ENCODE measurements at places on chromosomes 16 and 17.

- DNase-seq = no peak
Observed at GRCh38 chr16:15037745-15038144, 18.1 kb downstream of the NTAN1 start.

DNA sequence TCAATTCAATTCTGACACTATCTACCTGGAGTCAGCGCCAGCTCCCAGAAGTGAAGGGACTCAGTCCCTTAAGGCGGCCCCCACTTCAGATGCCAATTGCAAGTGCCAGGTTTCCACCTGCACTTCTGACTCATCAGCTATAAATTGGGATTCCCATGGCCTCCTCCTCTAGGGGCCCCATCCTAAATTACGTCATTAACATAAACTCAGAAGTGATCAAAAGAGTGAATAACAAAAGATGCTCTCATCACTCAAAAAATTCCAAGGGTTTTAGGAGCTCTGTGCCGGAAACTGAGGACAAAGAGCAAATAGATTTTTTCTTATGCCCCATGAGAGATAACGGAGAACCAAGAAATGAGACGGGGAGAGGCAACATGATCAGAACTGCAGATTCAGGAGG is 148.6 kb upstream of the IRX6 start:
- DNase-seq = no peak

DNA sequence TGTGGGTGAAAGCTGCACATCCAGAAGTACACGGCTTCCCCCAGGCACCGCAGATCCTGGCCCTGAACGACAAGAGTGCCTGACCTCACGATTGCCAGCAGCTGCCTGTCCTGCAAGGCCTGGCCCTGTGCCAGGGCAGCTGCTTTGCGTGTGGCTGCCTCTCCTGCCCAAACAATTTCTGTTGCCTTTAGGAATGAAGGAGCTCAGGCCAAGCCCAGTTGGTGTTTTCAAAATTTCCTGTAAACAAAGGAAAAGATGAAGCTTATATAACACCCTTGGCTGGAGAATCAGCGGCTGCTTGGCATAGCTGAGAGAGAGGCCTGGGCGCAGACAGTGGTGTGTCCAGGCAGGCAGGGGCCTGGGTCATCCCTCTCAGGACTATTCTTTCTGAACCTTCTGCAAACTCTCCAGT is 11.7 kb upstream of the SLC47A2 start:
- DNase-seq = no peak

- no peak for DNase-seq
Observed at GRCh38 chr16:72508191-72508590, 336.2 kb upstream of the PMFBP1 start.

- no peak for DNase-seq
Observed at GRCh38 chr17:37300683-37301082, 75.1 kb upstream of the C17orf78 start.

GRCh38 chr16:28873543-28874201 is 4.6 kb upstream of the ATP2A1 start:
- DNase-seq = peak; percentile 48

DNA sequence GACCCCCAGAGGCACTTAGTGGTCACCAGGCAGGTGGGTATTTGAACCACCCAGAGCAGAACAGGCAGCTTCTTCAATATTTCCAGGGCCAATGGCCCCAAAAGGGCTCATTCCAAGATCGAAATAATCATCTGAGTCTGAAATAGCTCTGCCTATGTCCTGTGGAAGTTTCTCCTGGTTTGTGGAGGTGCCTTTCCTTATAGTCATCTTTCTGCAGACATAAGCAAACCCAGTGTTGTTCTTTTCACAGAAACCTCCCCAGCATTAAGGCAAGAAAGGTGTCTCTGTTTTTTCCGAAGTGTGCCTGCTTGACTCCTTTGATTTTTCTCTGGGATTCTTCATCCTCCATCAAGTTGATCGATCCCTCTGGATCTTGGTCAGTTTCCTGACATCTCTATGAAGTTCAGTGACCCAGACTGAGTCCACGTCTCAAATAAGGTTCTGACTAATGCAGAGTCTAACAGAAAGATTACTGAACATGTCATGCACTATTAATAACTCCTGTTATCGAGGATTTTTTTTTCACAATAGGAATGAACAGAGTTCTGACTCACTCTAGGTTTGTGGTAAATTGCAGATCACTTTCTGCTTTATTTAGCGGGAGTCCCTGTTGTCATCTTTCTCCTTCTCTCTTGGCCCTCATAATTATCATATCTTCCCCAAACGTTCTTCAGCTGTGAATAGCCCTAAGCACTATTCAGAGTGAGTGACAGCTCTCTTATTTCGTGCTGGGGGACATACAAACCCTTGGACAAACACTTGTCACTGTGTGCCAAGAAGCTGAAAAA is 1.5 kb downstream of the LRRC3C start:
- DNase-seq = no peak

- DNase-seq = no peak
Observed at GRCh38 chr17:80055597-80055996, 19.2 kb downstream of the CCDC40 start.
